ENCODE measurements at places on chromosomes 5 and 9.

- no peak for DNase-seq
These were observed 145.1 kb downstream of the GAPVD1 start for GRCh38 chr9:125406810-125407087.

- DNase-seq, result no peak
These were observed 2.2 kb upstream of the PBX3 start for GRCh38 chr9:125745018-125745417.

DNA sequence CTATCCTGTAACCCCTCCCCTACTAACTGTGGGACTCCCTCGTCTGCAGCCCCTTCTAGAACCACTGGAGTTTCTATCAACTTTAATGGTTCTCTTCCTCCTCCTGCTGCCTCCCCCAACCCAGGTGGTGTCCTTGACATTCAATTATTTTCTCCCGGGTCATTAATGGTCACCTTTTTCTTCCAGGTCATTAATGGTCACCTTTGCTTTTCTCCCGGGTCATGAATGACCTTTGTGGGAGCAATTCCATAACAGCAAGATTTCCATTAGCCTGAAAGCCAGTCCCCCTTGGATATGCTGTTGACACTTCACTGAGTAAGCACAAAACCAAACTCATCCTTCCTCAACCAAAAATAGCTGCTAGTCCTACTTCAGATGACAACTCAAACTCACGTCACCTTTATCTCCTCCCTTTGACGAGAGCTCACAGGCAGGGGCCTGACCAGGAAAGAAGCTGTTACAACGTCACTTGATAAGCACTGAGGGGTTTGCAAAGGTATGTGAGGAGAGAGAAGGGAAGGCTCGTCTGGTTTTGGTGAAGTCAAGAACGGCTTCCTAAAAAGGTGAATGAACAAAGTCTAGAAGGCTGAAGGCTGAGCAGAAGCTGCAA lies 10.9 kb downstream of the CCDC127 start:
- DNase-seq, result no peak

DNA sequence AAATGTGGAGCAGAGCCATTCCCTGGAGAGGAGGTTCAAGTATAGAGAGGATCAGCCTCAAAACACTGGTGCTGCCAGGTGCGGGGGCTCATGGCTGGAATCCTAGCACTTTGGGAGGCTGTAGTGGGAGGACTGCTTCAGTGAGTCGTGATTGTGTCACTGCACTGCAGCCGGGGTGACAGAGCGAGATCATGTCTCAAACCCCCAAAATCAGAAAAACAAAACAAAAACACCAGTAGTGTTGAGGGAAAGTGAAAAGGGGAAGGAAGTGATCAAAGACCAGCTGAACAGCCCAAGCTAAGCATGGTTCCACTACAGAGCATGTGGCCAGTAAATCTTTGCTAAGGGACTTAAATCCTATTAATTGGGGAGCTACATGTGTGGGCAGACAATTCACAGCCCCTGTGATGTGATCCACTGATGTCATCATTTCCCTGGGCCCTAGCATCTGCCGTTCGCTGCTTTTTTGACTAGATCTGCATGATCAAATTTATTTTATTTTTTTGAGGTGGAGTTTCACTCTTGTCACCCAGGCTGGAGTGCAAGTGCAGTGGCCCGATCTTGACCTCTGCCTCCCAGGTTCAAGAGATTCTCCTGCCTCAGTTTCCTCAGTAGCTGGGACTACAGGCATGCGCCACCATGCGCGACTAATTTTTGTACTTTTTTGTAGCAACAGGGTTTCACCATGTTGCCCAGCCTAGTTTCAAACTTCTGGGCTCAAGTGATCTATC lies 2.7 kb upstream of the PCBD2 start:
- no peak for DNase-seq

DNA sequence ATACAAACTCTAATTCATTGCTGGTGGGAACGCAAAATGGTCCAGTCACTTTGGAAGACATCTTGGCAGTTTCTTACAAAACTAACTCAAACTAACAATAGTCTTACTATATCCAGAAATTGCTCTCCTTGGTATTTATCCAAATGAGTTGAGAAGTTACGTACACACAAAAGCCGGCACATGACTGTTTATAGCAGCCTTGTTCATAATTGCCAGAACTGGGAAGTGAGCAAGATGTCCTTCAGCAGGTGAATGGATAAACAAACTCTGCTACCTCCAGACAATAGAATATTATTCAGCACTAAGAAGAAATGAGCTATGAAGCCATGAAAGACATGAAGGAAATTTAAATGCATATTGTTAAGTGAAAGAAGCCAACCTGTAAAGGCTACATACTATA lies 17.9 kb upstream of the GNAQ start:
- DNase-seq, result no peak

GRCh38 chr9:91711755-91712601 lies 238.1 kb downstream of the ROR2 start:
- DNase-seq, result peak; percentile 71
